ENCODE measurements at places on chromosomes 1 and 21.

DNA sequence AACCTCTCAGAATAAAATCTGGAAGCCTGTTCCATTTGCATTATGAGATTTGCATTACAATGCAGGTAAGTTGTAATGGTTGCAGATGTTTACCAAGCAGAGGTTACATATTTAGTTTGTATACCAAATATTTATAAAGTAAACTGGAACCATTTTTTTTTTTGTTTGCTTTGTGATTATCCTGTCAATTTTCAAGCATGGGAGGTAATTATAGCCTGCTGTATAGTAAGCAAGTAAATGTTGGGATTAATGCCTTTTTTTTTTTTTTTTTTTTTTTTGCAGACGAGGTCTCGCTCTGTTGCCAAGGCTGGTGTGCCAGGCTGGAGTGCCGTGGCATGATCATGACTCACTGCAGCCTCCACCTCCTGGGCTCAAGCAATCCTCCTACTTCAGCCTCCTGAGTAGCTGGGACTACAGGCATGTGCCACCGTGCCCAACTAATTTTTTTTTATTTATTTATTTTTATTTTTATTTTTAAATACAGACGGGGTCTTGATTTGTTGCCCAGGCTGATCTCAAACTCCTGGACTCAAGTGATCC is 21.0 kb downstream of the NFYC start:
- DNase-seq = no peak

DNA sequence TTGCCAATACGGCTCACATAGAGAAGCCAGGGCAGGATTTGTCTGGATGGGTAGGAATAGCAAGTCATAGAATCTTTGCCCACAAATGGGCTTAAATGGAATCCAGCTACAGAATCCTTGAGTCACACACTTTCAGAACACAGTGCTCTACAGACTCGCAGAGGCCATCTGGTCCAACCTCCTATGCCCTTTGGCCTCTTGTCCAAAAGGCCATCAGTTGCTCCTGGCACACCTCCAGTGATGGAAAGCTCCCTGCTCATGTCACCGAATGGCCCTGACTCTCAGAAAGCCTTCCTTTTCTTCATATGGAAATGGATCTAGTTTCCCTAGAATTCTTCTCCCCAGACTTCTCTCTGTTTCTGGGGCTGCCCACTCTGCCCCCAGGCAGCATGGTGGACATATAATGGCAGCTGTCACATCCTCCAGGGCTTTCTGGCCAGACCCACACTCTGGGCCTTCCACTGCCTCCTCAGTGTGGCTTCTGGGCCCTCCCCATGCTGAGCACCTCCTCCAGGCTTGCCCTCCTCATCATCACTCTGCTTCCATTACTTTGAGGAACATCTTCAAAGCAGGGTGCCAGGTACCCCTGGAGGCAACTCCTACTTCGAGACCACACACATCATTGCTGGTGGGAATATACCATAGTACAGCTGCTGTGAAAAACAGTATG is 33.6 kb upstream of the TRABD2B start:
- no peak for DNase-seq

DNA sequence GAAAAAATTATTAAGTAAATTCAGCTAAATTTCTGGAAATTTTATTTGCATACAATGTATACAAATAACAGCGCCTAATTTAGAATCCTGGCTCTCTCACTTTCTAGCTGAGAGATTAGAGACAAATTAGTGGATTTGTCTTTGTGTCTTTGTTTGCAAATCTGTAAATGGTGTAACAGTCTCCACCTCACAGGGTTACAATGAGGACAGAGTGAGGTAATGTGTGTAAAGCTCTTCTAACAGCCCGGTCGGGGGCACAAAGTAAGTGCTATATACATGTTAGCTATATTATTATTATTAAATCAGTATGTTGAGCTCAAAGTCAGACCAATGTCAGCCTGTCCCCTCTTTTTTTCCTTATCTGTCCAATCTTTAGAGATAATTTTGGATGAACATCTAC is 5.0 kb upstream of the ADAMTSL4 start:
- no peak for DNase-seq

- DNase-seq = peak; percentile 8
Observed at GRCh38 chr1:159866905-159867663, 4.6 kb upstream of the VSIG8 start.

DNA sequence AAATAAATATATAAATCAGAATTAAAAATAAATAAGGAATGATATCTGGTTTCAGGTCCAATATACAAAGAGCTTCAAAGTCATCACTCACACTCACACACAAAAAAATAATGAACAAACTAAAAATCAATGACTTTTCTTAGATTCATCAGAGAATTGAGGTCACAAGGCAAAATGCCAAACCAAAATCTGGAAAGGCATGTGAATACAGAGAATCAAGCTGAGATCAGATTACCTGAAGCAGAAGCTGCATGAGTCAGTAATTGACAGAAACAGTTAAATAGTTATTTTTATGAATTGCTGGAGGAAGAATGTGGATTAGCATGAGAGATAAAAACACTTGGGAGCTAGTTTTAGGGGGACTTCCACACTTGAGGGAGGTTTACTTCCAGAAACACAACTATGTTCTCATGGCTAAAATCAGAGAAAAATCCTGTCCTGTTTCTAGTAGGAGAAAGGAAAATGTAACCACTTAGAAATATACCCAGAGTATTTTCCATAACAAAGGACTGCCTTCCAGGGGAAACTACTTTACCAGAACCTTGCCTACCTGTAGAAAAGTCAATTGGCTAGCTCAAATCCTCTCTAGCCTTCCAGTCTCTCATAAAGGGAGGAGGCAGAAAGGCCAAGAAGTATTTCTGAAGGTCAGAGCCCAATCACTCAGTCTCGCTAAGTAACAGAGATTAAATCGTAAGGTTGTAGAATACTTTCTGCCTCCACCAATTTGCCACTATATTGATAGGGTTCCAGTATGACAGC is 536.6 kb upstream of the NR5A2 start:
- peak; percentile 20 for DNase-seq

DNA sequence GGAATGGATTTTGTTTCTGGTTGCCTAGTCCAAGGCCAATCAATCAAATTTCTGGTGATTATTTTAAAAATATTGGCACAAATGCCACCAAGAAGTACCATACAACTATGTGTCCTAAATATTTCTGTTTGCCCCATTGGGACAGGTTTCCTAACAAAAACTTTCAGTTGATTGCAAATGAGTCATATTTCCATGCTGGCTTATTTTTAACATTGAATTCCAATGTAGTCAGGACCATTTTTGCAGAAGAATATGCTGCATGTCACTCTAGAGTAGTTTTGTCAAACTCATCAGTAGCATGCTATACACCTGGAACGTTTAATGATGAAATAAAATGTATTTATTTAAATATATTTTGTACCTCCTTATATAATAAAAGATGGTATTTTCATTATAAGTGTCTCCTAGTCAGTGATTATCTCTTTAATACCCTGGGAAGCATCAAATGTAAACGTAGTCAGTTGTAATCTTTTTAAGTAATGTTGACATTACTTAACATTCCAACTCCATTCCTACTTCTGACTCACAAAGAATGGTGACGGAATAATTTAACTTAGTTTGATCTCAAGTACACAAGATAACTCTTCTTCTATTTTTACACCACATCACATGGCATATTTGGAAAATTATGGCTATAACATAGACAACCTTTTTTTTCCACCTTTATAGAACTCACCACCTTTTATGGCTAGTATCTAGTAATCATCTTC is 39.0 kb upstream of the USH2A start:
- DNase-seq = no peak

- peak; percentile 15 for DNase-seq
Observed at GRCh38 chr21:45724345-45724961, 80.9 kb downstream of the PCBP3 start.

GRCh38 chr21:38272215-38272614 is 15.4 kb downstream of the KCNJ15 start:
- no peak for DNase-seq

DNA sequence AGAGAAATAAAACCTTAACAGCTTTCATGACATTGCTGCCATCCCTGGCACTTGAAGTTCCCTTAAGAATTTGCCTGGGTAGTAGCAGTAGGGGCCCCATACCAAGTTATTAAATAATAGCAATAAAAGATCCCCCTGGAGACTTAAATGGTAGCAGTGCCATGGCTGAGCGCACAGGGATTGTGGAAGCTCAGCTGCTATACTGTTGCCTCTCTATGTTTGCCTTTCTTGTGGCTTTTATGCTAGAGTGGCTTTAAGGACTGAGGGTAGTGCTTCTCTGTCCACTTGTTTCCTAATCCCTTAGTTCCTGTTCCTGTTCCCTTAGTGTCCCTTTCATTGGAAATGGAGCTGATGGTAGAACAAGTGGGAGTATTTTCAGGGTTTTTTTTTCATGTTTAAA is 42.1 kb downstream of the NCF2 start:
- DNase-seq = peak; percentile 75

DNA sequence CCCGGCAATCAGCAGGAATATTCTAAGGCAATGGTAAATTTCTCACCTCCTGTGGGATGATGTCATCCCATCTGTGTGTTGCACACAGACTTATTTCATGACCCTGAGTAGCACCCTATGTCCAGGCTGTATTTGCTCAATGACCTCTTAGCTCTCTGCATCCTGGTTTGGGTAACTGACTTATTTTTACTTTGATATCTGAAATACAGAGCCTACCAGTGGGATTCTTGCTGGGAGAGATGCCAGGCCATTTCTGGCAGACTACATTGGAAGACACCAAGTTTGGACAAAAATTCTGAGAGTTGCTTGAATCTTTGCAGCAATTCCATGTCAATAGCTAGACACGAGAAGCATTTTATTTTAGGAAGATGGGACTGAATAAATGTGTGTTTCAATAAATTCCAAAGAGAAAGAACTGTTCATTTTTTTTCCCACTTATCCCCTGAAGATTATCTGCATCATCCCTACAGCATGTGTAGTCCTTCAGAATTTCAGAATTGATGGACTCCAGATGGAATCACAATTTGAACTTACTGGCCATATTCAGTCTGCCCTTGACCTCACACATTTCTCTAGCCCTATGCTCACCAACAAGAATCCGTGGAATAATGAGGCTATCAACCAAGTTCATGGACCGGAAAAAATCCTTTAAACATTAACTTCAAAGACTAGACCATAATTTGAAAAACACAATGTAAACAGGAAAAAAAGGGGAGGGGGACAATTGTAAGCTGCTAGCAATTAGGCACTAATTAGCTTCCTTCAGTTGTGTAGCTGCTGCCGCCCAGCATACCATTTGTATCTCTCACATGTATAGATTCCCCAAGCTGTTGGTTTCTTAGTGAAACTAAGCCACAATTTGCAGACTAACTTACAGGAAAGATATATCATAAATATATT is 226.5 kb downstream of the HMCN1 start:
- DNase-seq = no peak

DNA sequence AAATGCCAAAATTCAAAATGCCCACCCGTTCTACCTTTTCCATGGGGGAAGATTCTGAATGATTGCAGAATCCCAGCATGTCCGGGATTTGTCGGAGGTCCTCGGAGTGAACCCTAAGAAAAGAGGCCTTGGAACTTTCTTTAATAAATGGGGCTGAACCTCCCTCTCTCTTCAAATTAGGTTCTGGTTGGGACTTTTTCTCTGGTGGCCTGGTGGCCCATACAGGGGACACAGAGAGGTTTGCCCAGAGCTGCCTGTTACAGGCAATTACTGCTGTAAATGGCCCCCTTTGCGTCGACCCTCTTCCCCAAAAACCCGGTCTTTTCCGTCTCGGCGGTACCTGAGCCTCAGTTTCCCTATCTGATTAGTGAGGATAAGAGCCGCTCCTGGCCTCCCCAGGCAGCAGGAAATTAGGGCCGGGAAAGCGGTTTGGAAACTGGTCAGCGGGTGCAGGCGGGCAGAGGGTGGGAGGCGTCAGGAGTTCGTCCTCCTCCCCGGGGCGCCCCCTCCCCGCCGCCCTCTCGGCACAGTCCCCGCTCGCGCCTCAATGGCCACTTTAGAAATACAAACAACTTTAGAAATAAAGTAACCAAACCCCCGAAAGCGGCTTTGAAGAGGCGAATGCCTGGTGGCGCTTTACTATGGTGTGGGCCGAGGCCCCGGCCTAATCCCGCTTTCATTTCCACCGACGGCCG is 15.6 kb downstream of the PAX7 start:
- no peak for DNase-seq

GRCh38 chr1:41547336-41547735 is 62.9 kb upstream of the EDN2 start:
- no peak for DNase-seq

DNA sequence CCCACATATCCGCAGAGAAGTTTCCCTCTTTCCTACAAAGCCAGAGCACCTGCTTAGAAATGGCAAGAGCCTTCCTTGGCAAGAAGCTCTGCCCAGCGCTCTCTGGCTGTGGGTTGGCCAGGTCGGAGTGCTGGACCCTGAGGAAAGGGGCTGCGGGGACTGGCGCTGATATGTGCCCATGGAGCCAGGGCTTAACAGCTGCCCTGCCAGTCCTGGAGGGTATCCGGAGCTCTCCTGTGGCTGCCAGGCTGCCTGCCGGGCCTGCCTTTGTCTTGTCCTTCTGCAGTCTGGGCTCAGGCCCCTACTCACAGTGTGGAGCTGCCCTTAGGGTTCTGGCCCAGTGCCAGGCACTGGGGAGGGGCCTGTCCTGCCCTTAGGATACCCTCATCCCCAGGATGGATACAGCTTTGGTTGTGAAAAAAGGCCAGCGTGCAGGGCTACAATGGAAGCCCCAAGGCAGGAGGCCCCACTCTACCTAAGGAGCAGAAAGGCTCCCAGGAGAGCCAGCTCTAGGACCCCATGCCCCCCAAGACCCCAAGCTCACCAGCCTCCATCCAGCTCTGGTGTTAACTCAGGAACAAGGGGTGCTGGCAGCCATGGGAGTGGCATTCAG is 43.4 kb downstream of the KIAA1614 start:
- DNase-seq = no peak

DNA sequence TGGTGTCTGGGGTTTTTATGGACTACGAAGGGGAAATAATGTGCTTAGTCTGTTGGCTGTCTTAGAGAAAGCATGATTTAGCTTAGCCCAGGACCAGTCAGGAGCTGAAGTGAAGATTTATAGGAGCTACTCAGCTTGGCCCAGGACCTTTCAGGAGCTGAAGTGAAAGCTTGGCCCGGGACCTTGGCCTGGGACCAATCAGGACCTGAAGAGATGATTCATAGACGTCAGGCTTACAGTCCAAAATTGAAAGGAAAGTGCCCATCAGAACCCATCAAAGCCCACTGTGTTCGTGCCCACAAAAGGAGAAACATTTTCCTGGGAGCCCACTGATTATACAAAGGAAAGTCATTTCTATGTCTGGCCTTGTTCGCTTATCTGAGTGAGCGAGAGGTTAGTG is 35.6 kb downstream of the MSTO1 start:
- no peak for DNase-seq

GRCh38 chr1:91120421-91120820 is 98.6 kb upstream of the ZNF644 start:
- no peak for DNase-seq

DNA sequence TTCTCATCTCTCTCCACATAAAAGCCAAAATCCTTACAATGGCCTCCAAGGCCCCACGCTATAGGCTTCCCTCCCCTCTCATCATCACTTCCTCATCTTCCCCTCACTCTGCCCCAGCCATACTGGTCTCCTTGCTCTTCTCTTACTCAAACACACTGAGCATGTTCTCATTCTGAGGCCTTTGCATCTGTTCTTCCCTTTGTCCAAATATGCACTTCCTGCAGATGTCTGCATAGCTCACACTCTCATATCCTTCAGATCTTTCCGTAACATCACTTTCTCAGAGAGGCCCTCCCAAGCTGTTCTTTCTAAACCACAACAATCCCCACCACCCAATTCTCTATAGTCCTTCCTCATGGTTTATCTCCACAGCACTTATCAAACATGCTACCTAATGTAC is 284.1 kb downstream of the HHIPL2 start:
- DNase-seq = no peak
